Left hindlimb (tissue), 1 donor: ENCODE measurements at places on chromosomes 7 and 10.

DNA sequence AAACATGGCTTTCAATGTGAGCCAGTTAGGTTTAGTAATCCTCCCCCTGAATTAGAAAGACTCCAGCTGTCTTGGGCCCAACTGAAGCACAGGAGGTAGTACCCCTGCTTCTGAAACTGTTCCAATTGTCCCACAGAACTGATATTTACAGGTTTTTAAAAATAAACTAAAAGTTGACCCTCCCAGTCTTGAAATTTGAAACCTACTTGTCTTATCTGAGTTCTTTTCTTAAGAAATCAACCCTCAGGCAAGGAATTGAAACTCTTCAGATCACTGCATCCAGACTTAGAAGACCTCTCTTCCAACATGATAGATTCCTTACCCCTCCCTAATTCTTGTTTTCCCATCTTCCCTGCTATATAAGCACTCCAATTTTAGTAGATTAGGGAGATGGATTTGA, 13.3 kb upstream of the ARHGAP21 start:
- no peak for DNase-seq

DNA sequence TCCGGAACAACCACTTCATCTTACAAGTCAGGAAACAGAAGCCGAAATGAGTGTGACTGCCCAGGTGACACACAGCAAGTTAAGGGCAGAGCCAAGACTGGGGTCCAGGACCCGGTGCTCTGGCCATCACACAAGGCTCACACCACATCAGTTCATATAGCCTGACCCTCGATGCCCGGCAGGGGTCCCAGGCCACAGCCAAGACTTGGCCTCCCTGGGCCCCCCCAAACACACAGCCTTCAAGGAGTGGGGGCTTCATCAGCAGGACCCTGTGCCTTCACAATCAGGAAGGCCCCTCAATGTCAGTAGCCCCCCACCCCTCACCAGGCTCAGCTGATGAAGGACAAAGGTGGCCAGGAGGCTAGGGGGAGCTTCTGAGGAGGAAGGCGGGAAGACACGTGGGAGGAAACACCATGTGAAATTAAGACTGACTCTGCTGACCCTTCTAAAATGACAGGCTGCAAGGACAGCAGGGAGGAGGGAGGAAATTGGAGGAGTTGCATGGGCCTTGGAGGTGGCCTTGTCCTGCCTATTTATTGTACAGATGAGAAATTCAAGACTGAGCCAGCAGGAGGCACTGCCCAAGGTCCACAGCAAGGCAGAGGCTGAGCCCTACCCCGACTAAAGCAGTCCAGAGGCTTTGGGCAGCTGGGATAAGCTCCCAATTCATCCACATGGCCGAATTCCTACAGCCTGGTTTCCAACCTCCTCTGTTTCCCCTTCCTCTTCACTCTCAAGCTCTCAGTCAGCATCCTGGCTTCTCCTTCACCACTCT, 216.1 kb upstream of the ZMIZ1 start:
- DNase-seq, result no peak

DNA sequence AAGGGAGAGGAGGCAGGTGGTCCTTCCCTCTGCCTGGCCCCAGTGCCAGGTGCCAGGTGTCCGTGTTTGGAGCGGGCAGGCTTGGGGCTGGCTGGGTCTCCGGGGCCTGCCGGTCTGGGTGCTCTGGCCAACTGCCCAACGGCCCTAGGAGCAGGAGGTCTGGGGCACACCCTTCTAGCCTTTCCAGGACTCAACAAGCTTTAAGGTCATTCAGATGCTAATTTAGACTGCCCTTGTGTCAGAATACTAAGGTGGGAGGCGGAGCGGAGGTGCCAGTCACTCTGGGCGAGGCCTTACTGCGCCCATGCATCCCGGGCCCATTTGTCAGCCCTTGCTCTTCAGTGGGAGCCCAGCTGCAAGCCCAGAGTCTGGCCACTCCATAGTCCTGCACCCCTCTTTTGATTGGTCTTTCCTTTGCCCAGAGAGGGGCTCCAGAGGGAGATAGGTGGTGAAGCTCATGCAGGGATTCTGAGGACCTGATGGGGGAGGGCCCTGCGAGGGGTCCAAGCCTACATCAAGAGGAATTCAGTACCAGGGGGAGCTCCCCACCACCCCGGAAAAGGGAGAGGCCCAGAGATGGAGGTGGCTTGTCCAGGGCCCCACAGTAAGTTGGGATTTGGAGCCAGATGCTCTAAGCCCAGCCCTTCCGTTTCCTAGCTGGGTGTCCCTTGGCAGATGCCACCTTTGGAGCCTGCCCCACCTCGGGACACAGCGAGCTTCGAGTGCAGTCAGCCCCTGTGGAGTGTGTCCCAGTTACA, 1.3 kb downstream of the PGAM2 start:
- DNase-seq, result peak; percentile 27

DNA sequence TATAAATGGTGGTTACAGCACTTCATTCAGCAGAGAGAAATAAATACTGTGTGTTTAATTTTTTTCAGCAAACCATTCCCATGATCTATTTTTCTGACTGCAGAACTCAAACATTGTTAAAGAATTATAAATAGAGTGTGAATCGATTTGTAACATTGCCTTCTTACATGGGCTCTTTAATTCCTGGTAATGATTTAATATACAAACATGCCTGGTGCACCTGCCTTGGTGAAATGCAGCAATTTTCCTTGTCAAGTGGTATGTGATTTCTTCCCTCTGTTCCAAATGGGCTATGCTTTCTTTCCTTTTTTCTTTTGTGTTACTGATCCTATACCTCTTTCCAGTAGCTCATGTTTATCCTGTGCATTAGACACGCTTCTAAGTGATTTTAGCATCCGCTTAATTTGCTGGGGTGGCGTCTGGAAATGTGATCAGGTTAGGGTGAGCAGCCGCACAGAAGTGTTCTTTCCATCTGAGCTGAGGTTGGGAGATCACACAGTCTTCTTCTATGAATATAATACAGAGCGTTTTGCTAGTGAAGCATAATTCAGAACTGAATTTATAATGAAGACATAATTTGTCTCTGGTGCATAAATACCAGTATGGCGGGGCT, 94.3 kb upstream of the ITGB1 start:
- no peak for DNase-seq

- DNase-seq, result no peak
Measured at GRCh38 chr10:32411797-32412498, 34.0 kb upstream of the CCDC7 start.

DNA sequence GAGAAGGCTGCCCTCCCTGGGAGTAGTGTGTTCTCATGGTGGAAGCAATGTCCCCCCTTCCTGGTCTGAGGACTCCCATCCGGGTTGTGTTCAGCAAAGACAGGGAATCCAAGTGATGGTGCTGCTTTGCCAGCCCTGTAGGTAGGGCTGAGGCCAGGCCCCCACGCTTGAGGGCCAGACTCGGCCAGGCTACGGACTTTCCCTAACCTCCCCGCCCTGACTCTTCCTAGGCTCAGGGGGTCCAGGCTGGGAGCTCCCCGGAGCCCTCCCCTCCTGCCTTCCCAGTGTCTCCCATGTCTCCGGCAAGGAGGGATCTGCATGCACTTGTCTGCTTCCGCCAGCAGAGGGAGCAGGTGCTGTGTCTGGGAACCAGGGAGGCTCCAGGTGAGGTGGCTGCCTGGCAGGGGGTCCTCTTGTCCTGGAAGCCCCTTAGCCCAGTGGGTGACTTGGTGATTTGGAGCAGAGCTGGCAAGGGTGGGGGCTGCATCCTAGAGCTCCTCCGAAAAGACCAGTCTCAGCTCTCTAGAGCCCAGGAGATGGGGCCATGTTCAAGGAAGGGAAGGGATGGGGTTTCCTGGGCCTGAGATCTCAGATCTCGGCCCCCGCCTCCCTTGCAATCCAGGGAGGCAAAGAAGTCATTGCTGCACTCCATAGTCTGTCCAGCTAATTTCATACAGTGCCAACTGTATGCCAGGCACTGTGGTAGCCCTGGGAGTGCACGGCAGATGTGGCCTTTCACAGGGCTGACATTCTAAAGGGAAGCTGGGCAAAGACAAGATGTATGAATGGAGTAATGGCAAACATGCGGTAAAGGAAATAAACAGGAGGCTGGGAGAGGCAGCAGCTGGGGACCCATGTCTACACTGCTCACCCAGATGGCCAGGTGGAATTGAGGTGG, 20.3 kb upstream of the SFRP5 start:
- DNase-seq, result no peak
